NCI-H1694 (cell line): ENCODE measurements at places on chromosomes 1 and 21.

- no peak for DNase-seq
Observed at GRCh38 chr1:28136922-28137613, 39.4 kb downstream of the PTAFR start.

DNA sequence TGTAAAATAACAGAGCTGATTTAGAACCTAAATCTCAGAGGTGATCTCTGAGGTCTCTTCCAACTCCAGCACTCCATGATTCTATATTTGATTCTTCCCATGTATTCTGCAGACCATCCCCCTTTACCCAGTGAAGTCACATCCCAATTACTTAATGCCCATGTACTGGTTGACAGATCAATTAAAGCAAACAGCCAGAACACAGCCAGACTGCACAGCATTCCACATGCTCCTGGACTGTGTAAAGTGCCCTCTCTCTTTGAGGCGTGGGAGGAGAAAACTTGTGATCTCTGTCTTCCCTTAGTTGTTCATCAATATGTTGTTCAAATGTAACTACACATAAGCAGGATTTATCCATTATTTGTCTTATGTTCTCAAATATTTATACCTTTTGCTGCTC is 18.1 kb downstream of the NOS1AP start:
- DNase-seq: no peak

GRCh38 chr1:97849345-97850340 is 71.2 kb downstream of the DPYD start:
- DNase-seq: no peak

DNA sequence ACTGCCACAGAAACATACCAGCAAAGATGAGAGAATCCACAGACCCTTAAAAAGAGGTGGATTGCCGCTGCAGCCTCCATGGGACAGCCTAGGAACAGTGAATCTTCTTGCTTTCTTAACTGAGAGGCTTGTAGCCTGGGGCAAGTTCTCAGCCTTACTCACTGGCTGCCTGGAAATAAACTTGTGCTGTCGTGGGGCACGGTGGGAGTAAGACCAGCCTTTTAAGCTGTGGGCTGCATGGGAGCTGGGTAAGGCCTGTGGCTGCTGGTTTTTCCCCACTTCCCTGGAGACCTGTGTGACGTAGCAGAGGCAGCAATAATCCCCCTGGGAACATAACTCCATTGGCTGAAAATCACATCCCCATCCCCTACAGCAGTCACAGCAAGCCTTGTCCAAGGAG is 30.8 kb downstream of the CD2 start:
- no peak for DNase-seq

- DNase-seq: no peak
Observed at GRCh38 chr1:77265180-77265579, 16.6 kb upstream of the AK5 start.

- DNase-seq: peak; percentile 90
Observed at GRCh38 chr1:111739194-111739924, at the start of gene INKA2. Gene INKA2 (minus strand): TSS chr1:111739395. CDS start chr1:111739242, 153 bp downstream.

GRCh38 chr1:212107481-212107880 is 71.9 kb downstream of the DTL start:
- DNase-seq: no peak

GRCh38 chr1:158248118-158248517 is 6.1 kb upstream of the CD1A start:
- no peak for DNase-seq

GRCh38 chr1:186974774-186975181 is 146.0 kb downstream of the PLA2G4A start:
- no peak for DNase-seq

- no peak for DNase-seq
Observed at GRCh38 chr1:113178106-113178505, 105.1 kb downstream of the LRIG2 start.

DNA sequence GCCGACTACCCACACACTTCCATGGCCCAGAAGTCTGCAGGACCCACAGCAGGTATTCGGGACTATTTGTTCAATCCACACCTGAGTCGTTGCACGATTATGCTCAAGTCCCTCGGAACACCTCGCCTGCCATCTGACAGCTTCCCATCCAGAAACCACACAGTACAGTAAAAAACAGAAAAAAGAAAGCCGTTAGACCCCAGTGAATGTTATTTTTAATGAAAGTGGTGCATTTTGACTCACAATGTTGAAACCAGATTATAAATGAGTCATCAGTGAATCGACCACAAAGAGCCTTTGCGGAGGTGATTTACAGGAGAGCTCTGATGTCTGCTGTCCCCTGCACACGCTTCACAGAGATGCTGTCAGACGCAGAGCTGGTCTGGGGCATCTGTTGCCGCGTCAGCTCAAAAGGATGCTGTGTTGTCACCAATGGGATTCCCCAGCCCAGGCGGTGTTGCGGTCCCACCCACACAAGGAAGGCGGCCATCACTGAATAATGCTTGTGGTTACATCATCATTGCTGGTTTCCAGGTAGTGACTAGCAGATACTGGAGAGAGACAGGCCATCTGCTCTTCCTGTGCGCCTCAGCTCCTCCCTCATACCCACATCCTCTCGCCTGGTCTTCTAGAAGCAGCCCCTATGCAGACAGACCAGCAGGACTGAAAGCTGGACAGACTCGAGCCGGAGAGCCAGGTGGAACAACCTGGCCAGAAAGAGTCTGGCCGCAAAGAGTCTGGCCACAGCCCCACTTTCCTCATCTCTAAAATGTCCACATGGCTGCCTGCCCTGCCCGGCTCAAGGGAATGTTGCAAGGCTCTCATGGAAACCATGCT is 116.8 kb downstream of the TOMM20 start:
- DNase-seq: no peak

DNA sequence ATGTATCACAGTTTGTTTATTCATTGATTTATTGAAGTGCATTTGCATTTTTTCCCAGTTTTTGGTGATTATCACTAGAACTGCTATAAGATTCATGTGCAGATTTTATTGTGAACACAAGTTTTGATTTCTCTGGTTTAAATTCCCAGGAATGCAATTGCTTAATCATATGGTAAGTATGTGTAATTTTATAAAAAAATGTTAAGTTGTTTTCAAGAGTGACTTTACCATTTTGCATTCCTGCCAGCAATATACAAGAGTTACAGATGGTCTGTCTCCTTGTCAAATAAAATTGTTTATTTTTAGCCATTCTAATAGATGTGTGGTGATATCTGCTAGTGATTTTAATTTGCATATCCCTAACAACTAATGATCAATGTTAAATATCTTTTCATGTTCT is 127.3 kb upstream of the APP start:
- DNase-seq: no peak

GRCh38 chr1:245207056-245207638 is 52.4 kb downstream of the KIF26B start:
- DNase-seq: no peak

GRCh38 chr1:215730600-215730999 is 163.5 kb downstream of the KCTD3 start:
- DNase-seq: no peak

GRCh38 chr1:98493469-98493868 is 168.1 kb upstream of the SNX7 start:
- no peak for DNase-seq

GRCh38 chr1:193681422-193681821 is 495.0 kb upstream of the B3GALT2 start:
- DNase-seq: no peak

GRCh38 chr1:159663552-159663951 is 50.8 kb downstream of the CRP start:
- DNase-seq: no peak

DNA sequence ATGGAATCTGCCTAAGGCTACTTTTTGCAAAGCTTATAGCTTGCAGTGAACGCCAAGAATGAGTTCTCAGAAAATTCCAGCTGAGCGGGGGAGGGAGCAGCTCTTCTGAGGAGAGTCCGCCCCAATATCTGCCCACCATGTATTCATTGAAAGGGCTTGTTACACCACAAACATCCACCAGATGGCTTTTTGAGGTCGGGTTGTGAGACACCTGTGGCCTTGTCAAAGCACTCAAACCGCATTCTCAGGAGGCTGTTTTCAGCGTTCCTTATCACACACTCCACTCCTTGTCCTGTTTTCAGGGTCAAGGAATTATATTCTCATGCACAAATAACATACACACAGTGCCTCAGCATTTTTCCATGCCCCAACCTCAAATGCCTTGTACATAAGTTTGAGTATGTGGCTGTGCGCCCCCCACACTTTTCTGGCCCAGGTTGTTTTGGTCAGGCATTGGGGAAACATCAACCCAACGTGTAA is 3.9 kb upstream of the C4BPB start:
- peak; percentile 1 for DNase-seq

DNA sequence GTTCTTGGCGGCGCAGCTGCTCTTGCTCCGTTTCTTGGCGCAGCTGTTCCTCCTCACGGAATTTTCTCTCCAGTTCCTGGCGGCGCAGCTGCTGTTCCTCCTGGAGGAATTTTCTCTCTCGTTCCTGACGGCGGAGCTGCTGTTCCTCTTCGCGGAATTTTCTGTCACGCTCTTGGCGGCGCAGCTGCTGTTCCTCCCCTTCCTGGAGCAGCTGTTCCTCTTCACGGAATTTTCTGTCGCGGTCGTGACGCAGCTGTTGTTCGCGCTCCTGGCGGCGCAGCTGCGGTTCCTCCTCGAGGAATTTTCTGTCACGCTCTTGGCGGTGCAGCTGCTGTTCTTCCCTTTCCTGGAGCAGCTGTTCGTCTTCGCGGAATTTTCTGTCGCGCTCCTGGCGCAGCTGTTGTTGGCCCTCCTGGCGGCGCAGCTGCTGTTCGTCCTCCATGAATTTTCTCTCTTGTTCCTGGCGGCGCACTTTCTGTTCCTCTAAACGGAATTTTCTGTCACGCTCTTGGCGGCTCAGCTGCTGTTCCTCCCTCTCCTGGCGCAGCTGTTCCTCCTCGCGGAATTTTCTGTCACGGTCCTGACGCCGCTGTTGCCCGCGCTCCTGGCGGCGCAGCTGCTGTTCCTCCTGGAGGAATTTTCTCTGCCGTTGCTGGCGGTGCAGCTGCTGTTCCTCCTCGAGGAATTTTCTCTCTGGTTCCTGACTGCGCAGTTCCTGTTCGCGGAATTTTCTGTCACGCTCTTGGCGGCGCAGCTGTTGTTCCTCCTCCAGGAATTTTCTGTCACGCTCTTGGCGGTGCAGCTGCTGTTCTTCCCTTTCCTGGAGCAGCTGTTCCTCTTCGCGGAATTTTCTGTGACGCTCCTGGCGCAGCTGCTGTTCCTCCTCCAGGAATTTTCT is 7.0 kb downstream of the TCHH start:
- DNase-seq: no peak

GRCh38 chr1:160353223-160353622 is 10.0 kb downstream of the NCSTN start:
- no peak for DNase-seq

DNA sequence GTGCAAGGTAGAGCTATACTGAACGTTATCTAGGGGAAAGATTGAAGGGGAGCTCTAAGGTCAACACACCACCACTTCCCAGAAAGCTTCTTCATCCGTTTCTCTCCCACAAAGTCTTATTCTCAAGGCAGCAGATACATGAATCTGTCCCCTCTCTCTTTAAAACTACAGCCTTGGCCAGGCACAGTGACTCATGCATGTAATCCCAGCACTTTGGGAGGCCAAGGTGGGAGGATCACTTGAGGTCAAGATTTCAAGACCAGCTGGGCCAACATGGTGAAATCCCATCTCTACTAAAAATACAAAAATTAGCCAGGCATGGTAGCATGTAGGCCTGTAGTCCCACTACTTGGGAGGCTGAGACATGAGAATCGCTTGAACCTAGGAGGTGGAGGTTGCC is 8.1 kb downstream of the CYP4X1 start:
- no peak for DNase-seq

GRCh38 chr1:59125154-59125553 is 171.7 kb upstream of the FGGY start:
- no peak for DNase-seq

DNA sequence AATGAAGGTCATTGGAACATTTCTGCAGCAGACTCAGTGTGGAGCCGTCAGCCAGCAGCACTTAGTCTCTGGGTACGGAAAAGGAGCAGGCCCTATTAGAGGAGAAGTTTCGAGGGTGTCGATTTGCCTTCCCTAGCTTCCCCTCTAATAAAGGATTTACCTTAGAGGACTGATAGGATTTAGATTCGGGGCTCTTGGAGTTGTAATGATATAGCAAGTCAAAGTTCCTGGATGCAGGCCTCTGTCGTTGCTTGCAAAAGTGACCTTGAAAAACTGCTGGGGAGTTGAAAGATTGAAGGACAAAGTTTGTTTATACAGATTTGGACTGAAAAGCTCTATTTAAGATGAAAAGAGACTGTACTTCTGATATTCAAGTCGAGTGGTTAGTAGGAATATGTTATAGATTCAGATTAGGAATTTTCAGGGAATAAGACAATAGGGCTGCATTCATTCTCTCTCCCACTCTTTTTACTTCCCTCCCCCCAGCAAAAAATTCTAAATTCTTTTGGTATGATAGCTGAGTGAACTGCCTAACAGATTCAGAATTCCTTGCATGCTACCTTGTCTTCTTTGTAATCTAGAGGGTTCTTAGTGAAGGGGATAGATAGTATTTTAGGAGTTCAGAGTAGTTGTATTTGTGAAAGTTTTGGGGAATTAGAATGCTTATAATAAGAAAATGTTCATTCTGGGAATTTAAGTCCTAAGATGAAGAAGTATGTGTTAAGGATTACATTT is 19.2 kb downstream of the NFYC start:
- no peak for DNase-seq

DNA sequence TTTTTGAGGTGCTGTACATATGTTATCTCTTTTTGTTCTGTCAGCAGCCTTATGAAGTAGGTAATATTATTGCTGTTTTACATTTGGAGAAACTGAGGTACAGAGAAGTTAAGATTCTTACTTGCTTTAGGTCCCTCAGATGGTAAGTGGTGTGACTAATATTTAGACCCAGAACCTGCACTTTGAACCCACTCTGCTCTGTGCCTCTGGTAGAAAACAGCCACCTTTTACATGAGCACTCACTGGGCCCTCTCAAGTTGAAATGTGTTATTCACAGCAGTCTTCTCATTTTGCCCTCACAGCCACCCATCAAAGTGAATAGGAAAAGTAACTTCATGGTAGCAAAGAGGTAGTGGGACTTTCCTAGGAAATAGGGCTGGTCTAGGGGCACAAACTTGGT is 4.7 kb downstream of the NSUN4 start:
- no peak for DNase-seq

DNA sequence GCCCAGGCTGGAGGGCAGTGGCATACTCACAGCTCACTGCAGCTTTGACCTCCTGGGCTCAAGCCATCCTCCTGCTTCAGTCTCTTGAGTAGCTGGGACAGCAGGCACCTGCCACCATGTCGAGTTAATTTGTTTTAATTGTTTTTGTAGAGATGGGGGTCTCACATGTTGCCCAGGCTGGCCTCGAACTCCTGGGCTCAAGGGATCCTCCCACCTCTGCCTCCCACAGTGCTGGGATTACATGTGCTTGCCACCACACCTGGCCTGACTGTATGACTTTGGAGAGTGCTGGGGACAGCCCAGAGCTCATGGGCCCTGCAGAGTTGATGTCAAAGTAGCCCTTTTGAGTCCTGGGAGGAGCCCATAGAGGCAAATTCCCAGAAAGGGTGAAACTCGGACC is 1.8 kb downstream of the OBSCN start:
- DNase-seq: no peak

GRCh38 chr1:59971464-59971911 is 44.9 kb upstream of the CYP2J2 start:
- DNase-seq: peak; percentile 75
